ENCODE measurements at places on chromosomes 12 and 14. TPM values are rescaled to one million over a fixed set of nuclear protein-coding genes. Genes with fewer than 3 reads are reported as not detected.

CEBPE gene
- total RNA-seq = not detected

KRT81 gene
- total RNA-seq = not detected

TTC9 gene
- 0.13 TPM for total RNA-seq

HOXC13 gene
- total RNA-seq = not detected

SFSWAP gene
- total RNA-seq = 20.8 TPM

SLC4A8 gene
- 5.1 TPM for total RNA-seq

TPH2 gene
- total RNA-seq = 0.14 TPM

KRT74 gene
- total RNA-seq = not detected

PLA2G1B gene
- not detected for total RNA-seq

OXA1L gene
- 118 TPM for total RNA-seq

ART4 gene
- total RNA-seq = 74.4 TPM

GALNT8 gene
- total RNA-seq = 2.7 TPM

TMEM30B gene
- 0.13 TPM for total RNA-seq

KERA gene
- total RNA-seq = not detected

SLC39A2 gene
- not detected for total RNA-seq

TBC1D30 gene
- 19.9 TPM for total RNA-seq

RFX4 gene
- not detected for total RNA-seq

WNT5B gene
- total RNA-seq = 0.14 TPM

FANCM gene
- 7.7 TPM for total RNA-seq

IL31 gene
- total RNA-seq = not detected

MVK gene
- total RNA-seq = 19.7 TPM

B4GALNT3 gene
- not detected for total RNA-seq

SPIC gene
- total RNA-seq = not detected

TBX5 gene
- not detected for total RNA-seq

ERP27 gene
- 0.33 TPM for total RNA-seq

TOX4 gene
- 45.6 TPM for total RNA-seq

LRRC23 gene
- total RNA-seq = 4.4 TPM

MYH6 gene
- total RNA-seq = not detected

CCDC198 gene
- total RNA-seq = not detected

MRPS35 gene
- total RNA-seq = 54.3 TPM

ARHGEF25 gene
- total RNA-seq = 5.3 TPM

GPD1 gene
- not detected for total RNA-seq

TAS2R8 gene
- not detected for total RNA-seq

NKX2-1 gene
- not detected for total RNA-seq

HIF1A gene
- 150 TPM for total RNA-seq

RAPGEF3 gene
- total RNA-seq = 35.8 TPM

SVOP gene
- total RNA-seq = not detected

SLC17A8 gene
- not detected for total RNA-seq

TMTC1 gene
- 49.9 TPM for total RNA-seq

SLC8A3 gene
- 0.14 TPM for total RNA-seq

DDN gene
- total RNA-seq = 0.26 TPM

ETNK1 gene
- total RNA-seq = 41.0 TPM

SART3 gene
- total RNA-seq = 74.3 TPM

OR11H6 gene
- not detected for total RNA-seq

PPP1R36 gene
- 0.73 TPM for total RNA-seq

CCDC38 gene
- total RNA-seq = not detected

ACVRL1 gene
- 664 TPM for total RNA-seq

WIF1 gene
- total RNA-seq = not detected

FAM90A1 gene
- 0.11 TPM for total RNA-seq

Measured in pulmonary artery endothelial cell (primary cell).